ENCODE measurements at places on chromosomes 6 and 20.

- no peak for DNase-seq
Observed at GRCh38 chr6:16466800-16467553, 228.6 kb downstream of the GMPR start.

DNA sequence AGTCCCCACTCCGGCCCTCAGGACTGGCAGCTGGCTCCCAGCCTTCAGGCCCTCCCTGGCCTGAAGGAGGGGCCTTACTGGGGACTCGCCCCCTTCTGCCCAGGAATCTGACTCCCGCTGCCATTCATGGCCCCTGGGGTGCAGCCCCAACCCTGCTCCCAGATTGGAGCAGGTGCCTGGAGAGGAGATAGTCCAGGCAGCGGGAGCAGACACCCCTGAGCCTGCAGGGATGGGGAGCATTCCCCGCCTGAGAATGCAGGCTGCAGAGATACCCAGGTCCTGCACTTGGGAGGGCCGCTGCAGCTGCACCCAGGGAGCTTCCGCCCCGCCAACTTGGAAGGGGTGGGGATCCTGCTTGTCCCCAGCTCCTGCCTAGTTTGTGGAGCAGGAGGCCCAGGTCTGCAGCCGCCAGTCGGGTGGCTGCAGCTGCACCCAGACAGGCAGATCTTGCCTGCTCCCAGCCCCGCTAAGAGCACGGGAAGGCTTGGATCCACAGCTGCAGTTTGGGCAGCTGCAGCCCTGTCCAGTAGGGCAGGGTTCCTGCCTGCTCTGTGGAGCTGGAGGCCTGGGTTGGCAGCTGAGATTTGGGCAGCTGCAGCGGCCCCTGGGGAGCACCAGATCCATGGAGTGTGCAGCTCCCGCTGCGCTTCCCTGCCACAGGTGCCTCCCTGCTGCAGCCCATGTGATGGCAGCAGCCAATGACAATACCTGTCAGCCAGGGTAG, 5.2 kb downstream of the GTSF1L start:
- no peak for DNase-seq

GRCh38 chr6:80439721-80440470, 333.4 kb downstream of the BCKDHB start:
- no peak for DNase-seq

GRCh38 chr6:29995340-29995777, 53.0 kb downstream of the HLA-A start:
- no peak for DNase-seq

GRCh38 chr6:106199998-106200397, 113.9 kb downstream of the PRDM1 start:
- DNase-seq = no peak

GRCh38 chr6:16659466-16660156, 101.6 kb downstream of the ATXN1 start:
- no peak for DNase-seq

DNA sequence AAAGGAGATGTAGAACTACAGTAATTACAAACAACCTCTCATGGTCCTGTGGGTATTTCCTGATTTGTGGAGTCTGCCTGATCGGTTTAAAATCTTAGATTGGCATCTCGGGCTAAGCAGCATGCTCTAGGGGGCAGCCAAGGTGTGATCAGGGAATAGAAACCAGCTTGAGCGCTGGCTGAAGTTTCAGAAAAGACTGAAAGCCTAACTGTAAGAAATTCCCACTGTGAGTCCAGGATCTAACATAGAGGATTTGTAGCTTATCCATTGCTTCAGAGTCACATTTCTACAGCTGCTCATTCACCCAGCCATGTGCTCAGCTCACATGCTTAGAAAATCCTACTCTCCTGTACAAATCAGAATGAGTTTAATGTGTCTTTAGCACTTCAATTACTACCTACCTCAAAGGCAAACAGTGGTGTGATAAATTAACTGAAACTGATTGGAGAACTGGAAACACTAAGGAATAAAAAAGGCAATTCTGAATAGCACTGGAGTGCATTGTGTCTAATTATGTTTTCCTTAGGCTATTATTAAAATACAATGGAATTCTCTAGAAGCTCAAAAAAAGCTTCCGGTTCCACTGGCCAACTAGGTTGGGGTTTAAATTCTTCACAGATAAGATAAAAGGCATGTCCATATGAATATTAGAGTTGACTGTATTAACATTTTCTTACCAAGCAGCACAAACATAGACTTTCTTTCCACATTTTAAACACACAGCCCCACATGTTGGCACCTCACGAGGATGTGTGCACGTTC, 73.8 kb upstream of the MPC1 start:
- DNase-seq = peak; percentile 40

DNA sequence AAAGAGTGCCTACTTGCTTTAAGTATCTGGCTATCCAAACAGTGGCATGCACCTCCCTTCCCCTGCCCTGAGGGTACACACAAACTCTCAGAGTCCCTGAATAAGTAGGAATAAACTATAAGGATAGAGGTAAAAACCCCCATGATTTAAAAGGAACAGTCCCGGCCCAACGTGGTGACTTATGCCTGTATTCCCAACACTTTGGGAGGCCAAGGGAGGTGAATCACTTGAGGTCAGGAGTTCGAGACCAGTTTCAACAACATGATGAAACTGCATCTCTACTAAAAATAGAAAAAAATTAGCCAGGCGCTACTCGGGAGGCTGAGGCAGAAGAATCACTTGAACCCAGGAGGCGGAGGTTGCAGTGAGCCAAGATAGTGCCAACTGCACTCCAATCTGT, 22.2 kb downstream of the SAMHD1 start:
- DNase-seq = no peak

- no peak for DNase-seq
Observed at GRCh38 chr20:40954521-40955165, 74.0 kb upstream of the TOP1 start.
